IPS DF 6.9 (cell line): ENCODE measurements at places on chromosomes 7 and 10.
A peak's percentile ranks its signal among the peaks of the same experiment; 100 is the strongest.

DNA sequence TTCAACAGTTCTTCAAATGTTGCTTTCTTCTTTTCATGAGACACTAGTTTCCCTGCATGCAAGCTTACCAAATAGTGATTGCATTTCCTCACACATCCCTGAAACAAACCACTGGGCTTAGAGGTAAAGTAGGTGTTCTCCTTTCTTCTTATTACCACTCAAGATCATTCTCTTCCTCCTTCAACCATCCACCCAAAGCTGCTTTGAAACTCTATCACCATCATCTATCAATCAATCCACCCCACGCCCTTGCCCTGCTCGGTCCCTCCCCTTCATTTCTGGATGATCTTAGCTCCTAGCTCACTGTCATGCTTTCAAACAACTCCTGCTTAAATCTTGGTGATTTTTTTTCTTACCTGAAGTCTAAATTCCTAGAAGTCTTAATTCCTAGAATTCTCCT, 18.9 kb downstream of the HYCC1 start:
- no peak for DNase-seq

- peak; percentile 33 for DNase-seq
Observed at GRCh38 chr10:57338823-57339558, 928.7 kb downstream of the IPMK start.

- DNase-seq, result no peak
Observed at GRCh38 chr7:31175672-31176071, 123.6 kb downstream of the ADCYAP1R1 start.

DNA sequence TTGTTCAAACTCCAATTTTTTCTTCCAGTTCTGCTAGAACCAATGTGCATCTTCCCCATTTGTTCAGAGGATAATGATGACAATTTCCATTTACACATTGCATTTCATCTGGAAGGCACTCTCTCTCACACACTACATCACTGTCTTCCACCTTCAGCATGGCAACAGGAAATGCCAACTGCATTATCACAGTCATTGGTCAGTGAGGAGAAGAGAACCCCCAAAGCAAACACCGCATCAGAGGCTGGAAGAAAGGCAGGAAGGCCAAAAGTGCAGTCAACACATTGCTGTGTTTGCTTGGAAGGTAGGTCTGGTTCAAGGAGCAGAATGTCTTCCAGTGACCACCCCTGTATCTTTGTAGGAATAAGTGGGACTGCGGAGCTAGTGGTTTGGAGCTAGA, 192.2 kb upstream of the RHOBTB1 start:
- DNase-seq, result no peak

DNA sequence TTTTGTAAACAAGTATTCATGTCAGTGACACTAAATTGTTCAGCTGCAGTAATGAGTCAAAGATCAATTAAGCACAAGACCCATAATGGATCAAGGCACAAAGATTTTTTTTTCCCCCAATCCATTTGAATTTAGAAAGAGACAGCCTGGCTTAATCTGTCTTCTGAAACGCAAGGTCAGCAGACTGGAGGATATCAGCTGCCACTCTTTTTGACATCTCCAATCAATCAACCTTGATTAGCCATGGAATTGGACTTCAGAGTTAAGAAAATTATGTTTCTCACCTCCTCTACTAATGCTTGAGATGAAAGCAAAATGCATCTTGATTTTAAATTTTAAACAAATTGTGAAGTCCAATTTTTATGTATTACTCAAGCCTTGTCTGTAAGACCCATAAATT, 642.4 kb upstream of the STEAP1 start:
- no peak for DNase-seq

- no peak for DNase-seq
Observed at GRCh38 chr7:18960725-18961124, 156.7 kb downstream of the TWIST1 start.

- DNase-seq, result no peak
Observed at GRCh38 chr10:75098902-75099673, 12.4 kb upstream of the SAMD8 start.

- DNase-seq, result no peak
Observed at GRCh38 chr10:125928928-125929585, 32.7 kb downstream of the FANK1 start.

- DNase-seq, result no peak
Observed at GRCh38 chr10:87861566-87861952, 1.8 kb downstream of the KLLN start.

DNA sequence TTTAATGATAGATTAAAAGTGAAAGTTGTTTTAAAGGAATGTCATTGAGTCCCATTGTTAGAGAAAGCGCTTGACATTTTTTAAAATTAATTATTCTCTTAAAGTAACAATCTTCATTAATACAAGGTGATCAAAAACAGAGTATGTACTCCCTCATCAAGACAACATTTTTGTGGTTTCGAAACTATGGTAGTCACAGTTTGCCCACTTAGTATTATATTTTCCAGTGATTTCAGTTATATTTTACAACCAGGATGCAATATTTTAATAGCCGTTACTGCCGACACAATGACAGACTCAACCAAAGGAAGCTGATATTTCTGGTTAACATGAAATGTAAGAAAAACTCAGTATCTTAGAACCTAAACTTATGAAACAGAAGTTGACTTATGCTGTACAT, 31.3 kb downstream of the MKX start:
- DNase-seq, result no peak

DNA sequence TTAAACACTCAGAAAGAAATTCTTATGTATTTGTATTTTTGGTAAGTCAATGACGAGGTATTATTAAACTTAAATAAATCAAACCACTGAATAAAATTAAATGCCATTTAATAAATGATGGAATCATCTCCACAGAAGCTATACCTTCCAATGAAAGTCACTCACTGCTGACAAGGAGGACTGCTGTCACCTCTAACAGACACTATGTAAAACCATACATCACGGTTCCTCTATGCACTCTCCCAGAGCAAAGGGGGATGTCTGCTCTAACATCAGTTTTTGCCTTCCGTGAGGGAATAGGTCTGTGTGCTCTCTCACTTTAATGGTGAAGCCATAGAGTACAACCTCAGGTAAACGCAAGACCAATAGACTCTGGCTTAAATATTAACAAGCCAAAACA, 99.7 kb upstream of the DDC start:
- DNase-seq, result no peak

- no peak for DNase-seq
Observed at GRCh38 chr7:154598396-154598795, 404.5 kb downstream of the PAXIP1 start.

DNA sequence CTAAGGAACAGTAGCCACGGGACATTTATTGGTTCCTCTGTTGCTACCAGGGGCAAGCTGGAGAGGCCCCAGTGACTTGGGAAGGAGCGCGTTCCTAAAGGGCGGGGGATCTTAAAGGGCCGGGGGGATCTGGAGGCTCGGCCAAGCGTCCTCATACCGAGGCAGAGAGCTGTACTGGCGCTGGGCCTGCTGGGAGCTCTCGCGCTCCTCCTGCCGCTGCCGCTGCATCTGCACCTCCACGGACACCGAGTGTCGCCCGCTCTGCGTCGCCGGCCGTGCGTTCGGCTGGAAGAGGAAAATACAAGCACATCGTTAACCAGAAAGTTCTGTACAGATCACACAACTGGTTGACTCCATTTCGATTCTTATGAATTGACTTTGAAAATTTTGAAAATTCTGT, 695.6 kb downstream of the PARD3 start:
- no peak for DNase-seq

DNA sequence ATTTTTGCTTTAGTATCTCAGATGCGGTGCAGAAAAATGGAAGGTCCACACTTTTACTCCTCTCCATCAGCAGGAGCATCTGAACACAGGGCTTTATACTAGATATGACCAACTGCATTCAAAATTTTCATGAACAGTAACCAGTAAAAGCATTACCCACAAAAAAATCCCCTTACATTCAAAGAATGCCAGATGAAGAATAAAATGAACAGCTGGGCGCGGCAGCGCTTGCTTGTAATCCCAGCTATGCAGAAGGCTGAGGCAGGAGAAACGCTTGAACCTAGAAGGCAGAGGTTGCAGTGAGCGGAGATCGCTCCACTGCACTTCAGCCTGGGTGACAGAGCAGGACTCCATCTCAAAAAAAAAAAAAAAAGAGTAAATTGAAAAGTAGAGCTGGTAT, 3.1 kb downstream of the SAR1A start:
- no peak for DNase-seq

DNA sequence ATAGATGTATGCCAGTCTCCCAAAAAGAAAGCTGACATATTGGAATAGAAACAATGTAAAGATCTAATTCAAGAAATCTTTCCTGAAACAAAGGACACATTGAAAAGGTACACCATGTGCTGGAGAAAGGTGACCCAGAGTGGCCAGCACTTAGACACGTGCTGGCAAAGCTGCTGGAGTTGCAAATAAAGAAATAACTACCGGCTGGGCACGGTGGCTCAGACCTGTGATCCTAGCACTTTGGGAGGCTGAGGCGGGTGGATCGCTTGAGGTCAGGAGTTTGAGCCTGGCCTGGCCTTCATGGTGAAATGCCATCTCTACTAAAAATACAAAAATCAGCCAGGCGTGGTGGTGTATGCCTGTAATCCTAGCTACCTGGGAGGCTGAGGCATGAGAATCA, 35.9 kb downstream of the PKD1L1 start:
- no peak for DNase-seq

DNA sequence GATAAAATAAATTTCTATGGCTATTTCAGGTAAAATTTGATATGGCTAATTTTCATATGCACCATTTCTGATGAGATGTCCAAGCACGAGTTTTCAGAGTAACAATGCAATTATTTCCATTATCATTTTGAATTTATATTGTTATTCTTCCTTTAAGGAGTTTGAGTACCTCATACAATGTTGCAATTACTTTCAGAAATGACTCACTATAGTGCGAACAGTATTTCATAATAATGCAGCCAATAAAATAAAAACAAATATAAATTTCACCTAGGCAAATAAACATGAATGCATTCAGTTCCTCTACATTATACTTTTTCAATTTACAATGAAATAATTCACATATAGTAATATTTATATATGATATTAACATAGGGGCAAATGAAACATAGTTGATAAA, 78.8 kb upstream of the LRRN3 start:
- DNase-seq, result no peak

DNA sequence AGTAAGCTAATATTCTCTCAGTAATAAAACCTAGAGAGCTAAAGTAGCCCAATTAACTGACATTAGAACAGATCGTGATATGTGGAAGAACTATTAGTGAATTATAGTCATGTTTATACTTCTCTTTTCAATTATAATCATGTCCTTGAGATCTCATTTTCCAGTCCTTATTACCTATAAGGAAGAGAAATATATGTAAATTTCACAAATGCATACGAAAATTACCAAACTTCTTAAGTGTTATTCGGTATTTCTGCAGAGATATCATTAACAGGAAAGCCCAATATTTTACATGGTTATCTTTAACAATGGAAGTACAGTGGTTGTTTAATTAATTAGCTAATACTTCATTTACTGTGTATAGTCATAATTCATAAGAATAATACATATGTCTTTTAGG, 110.7 kb downstream of the PTEN start:
- DNase-seq, result no peak

DNA sequence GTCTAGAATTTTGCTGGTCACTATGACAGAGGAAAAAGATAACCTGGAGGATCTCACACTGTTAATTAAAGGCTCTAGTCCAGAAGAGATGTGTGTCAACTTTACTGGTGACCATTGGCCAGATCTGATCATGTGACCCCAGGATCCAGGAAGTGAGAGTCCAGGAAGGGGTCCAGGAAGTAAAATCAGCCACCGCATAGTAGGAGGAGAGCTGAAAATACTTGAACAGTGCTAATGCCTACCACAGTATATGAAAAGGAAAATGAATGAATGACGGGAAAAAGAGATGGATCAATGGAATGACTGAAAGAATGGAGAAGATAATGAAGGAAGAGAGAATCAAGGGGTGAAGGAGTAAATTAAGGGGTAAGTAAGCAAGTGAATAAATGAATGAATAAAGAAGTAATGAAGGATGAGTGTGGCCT, 415.3 kb downstream of the RPS24 start:
- DNase-seq, result no peak

DNA sequence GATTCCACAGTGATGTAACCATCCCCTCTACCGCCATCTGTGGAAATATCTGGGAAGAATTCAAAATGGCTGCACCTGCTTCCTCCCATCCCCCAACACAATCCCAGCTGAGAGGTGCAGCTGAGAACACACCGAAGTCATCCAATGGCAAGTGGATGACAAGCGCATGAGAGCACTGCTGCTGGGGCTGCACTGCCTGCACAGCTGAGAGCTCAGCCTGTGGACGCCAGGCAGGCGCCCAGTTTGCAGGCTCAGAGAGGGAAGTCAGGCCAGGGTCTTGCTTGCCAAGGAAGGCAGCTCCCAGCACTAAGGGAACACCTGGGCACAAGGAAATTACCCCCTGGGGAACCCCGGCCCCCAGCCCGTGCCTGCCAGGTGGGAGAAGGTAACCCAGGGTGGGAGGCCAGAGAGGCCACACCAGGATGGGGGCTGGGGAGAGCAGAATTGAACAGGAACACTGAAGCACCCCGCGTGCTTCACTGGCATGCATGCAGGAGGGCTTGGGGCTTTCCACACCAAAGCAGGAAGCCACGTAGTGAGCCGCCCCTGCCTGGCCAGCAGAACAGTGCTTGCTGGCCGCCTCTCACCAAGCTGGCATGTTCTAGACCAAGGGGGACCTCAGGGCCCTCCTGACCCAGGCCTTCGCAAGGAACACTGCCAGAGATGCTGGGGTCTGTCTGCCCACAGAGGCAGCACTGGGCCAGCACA, 46.2 kb downstream of the FAM53B start:
- no peak for DNase-seq

- DNase-seq, result no peak
Observed at GRCh38 chr10:33937036-33937730, 602.7 kb upstream of the NRP1 start.

GRCh38 chr10:13376746-13377145, 28.7 kb upstream of the SEPHS1 start:
- DNase-seq, result no peak

GRCh38 chr7:103299660-103300059, 2.4 kb downstream of the PMPCB start:
- no peak for DNase-seq

- no peak for DNase-seq
Observed at GRCh38 chr10:104340111-104340526, 1.9 kb upstream of the ITPRIP start.

DNA sequence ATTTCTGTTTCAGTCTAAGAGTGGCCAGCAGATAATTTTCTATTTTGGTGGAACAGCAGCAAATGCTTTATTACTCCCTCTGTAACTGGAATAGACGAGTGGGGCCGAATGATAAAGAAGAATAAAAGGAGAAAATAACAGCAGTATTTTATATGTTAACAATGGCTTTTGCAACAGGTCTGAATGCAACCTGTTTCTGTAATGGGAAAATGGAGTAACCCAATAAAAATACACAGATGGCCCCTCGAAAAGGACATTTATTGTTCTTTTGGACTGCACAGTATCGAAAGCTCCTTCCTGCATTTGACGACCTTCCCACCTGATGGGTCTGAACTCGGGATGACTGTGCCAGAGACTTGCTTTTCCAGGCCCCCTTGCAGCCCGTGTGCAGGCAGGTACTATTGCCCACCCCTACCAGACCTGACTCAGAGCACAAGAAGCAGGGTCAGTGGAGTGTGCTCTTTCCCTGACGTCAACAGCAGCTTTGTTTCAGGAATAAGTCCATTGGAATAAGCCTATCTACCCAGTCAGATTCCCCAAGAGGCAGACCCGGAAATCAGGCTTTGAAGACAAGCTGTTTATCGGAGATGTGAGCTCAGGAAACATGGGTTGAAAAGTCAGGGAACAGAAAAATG, 306.5 kb upstream of the NEBL start:
- DNase-seq, result no peak

- no peak for DNase-seq
Observed at GRCh38 chr10:101934686-101935305, 91.2 kb upstream of the KCNIP2 start.

GRCh38 chr10:22570234-22570633, 144.1 kb downstream of the PIP4K2A start:
- DNase-seq, result no peak
